Hepatocyte (in vitro differentiated cells): ENCODE measurements at places on chromosomes 4 and X. TPM values are rescaled to one million over a fixed set of nuclear protein-coding genes. Genes with fewer than 3 reads are reported as not detected.

DNA sequence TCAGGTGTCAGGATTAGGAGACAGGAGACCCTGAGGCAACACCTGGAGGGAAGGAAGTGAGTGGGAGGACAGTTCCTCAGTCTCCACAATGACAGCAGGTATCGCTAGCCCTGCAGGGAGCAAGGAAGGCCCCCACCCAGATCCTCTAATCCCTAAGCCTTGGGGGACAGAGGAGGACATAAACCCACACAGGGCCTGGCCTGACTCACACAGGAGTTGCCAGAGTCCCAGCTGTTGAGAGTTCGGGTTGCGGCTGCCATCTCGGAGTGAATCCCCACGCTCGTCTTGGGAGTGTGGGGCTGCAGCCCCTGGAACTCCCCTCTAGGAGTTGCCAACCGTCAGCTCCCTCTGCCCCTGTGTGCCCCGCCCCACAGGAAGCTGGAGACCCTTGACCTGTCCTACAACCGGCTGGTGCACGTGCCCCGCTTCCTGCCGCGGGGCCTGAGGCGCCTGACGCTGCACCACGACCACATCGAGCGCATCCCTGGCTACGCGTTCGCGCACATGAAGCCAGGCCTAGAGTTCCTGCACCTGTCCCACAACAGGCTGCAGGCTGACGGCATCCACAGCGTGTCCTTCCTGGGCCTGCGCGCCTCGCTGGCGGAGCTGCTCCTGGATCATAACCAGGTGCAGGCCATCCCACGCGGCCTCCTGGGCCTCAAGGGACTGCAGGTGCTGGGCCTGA lies 9.2 kb upstream of the BGN start:
- no peak for DNase-seq

- DNase-seq: peak; percentile 14
These were observed 57.1 kb upstream of the NKAP start for GRCh38 chrX:120000490-120001246.

DNA sequence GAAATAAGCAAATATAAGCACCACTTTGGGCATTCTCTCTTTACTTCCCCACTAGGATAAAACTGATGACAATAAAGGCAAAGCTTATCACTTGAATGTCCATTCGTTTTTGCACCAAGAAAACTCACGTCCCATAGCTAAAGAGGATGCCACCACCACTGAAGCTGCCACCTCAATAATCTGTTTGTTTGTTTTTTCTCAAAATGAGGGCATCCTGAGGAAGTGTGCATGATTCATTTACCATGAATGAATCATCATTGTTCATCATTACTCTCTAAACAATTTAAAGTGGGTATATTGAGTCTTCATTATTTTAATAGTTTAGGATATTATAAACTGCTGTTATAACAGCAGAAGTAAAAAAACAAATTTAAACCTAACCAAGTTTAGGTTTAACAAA lies 168.2 kb downstream of the DCTD start:
- no peak for DNase-seq

- no peak for DNase-seq
These were observed 393.4 kb downstream of the PABPC4L start for GRCh38 chr4:133808151-133808550.

GRCh38 chr4:7630568-7631287 lies 196.0 kb upstream of the PSAPL1 start:
- peak; percentile 46 for DNase-seq

- DNase-seq: peak; percentile 35
These were observed 15.2 kb upstream of the PACRGL start for GRCh38 chr4:20684852-20685763.

- DNase-seq: no peak
These were observed 1002.3 kb downstream of the FAM133A start for GRCh38 chrX:94676285-94676684.

GRCh38 chr4:79673377-79673776 lies 265.3 kb upstream of the GK2 start:
- DNase-seq: no peak

DNA sequence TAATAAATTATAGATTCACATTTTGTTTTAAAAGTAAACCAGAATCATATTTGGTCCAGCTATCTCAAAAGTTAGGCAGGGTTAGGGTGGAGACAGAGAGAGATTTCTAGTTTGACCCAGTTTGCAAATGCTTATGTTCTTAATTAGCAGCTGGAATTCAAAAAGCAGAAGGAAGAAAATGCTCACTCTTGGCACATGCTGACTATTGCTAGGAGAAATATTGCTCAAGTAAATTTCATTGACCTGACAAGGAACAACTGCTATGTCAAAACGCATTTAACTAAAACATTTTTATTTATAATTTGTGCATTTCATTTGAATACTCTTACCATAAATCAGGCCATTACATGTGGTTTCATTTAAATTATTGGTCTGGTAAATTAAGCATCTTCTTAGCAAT lies 131.8 kb downstream of the GLRA3 start:
- no peak for DNase-seq

- DNase-seq: no peak
These were observed 602.5 kb downstream of the KCTD8 start for GRCh38 chr4:43846111-43846587.

DNA sequence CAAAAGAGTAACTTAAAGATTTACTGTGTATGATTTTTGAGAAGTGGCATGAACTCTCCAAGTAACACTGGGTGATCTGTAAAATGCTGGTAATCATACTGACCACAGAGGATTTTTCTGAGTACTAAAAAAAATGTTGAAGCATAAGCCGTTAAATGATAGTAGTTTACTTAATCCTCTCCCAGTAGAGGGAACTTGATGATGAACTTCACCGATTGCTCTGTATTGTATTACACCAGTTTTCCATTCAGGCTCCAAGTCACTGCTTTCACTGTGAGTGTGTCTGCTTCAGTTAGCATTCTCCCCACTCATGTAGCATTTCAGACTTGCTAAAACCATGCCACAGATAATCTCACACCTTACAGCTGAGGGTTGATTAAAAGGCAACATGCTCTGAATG lies 294.1 kb downstream of the GBA3 start:
- DNase-seq: no peak

DNA sequence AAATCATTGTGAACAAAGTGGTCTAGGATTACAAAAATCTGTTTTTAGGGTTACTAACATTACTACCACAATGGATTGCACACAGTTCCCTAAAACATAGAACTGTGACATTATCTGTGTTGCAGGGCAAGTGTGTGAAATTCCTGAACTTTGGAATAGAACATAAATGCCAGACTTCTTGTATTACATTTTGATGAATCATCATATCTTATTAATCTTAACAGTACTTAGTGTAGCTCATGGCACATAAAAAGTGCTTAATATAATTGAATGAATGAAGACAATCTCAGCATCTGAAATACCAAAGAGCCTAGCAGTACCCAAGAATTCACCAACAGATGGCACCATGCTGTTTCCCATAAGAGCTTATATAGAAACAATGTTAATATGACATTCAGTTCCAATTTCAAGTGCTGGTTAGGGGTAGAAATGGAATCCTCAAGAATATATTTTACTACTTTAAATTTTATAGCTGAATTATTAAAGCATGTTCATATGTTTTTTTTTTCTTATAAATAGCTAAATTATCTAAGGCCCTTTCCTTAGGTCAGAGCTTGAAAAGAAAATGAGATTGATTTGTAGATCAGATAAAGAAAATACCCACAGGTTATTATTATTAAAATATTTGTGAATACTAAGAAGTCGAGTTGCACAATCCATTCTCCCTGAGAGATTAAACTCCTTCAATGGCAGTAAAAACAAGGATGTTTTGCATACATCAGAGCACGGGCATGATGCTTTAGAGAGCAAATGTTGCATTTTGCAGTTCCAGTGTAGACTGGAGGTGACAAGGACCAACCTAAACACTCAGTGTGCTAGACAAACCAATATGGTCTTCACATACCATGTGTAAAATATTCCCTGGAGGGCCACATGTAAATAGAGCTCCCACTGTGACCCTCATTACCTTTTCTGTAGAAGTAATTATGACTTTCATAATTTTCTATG lies 25.7 kb upstream of the SHISA3 start:
- peak; percentile 57 for DNase-seq

DNA sequence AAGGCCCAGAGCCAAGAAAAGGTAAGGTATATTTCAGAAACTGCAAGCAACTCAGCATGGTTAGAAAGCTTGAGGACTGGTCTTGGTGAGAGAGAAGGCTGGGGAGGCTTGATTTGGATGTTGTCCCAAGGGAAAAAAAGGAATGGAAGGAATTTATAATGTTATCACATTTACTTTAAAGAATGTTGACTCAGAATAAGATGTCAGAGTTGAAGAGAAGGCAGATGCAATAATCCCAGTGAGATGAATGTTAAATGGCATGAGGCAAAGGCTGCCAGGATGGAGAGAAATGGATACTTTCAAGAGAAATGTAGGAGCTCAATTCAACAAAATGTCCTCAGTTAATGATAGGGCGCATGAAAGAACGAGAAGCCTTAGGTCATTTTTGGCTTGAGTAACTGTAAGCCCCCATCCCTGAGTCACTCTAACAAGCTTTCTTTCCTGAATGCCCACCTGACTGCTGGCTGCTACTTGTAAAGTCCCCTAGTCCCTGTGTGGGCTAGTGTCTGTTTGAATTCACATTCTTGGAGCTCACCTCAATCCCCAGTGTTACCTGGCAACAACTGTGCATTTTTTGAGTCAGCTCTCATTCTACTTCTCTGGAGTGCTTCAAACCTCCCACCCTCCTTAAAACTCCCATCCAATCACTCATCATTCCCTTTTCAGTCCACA lies 103.0 kb upstream of the TAPT1 start:
- no peak for DNase-seq

DNA sequence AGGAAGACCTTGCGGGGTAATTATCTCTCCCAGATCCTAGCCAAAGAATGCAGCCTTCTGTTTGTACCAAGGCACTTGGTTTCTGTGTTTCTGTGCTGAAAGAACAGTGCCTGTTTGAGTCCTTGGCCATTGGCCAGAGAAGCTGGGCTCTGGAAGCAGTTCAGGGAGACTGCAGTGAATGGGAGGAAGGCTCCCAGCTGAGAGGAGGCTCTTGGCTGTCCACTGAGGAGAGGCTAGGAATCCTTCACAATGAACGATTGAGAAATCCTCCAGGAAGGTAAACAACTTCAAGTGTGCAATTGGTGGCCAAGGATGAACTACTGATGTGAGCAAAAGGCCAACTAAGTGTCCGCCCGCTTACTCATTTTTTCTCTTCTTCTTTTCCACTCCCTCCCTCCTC lies 61.3 kb downstream of the HS3ST1 start:
- DNase-seq: peak; percentile 50

DNA sequence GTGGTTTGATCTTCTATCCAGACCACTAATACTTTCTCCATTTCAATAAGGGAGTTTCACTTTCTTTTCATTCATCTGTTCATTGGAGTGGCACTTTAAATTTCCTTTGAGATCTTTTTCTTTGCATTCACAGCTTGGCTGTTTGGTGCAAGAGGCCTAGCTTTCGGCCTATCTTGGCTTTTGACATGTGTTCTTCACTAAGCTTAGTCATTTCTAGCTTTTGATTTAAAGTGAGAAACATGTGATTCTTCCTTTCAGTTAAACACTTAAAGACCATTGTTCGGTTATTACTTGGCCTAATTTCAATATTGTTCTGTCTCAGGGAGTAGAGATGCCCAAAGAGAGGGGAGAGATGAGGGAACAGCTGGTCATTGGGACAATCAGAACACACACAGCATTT lies 24.3 kb downstream of the CXCL13 start:
- DNase-seq: no peak

DNA sequence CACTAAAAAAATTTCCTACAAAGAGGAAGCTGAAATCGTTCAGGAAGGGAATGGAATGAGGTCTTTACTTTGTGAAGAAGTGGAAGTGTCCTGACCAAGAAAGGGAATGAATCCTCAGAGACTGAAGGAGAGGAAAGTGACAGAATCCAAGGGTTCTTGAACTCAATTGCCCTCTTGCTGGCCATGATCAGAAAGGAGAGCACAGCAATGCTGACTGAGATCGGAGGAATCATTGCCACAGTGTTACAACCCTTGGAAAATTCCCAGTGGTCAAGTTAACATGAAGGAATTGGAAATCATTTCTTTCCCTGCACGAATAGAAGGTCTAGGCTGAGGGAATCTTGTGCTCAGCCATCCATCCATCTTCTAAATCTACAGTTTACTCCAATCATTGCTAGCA lies 190.0 kb upstream of the NEIL3 start:
- no peak for DNase-seq

DNA sequence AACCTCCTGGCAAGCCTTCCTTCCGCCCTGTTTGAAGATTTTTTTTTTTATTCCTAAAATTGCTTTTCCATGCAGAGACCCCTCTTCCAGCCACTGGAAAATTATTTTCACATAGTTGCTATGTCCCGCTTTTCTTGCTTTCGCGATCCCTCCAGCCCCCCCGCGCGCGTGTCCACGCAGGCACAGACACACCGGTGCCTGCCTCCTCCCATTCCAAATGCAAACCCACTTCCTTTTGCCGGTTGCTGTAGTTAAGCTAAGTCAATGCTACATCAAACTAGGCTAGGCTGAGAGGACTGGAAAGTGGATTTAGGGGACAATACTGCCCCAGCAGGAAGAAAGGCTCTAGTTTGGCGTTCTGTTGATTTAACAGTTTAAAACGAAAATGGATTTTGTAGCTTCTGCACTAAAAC lies 111.0 kb downstream of the DHX15 start:
- peak; percentile 57 for DNase-seq

DNA sequence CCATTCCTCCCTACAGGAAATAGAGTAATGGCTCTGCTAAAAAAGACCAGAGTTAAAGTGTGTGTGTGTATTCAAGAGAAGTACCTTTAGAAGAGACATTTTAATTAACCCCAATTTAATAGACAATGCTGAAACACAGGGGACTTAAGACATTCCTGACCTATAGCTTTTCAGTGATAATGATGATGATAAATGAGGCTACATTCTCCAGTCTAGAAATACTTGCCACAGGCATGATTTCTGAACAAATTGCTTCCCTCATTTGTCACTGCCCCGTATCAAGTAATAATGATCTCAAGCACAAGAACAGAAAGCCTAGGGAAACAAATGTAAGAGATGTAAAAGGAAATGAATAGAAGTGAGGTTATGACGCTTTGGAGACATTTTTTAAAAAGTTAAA lies 117.1 kb downstream of the UNC5C start:
- DNase-seq: no peak

- no peak for DNase-seq
These were observed 10.9 kb upstream of the MXD4 start for GRCh38 chr4:2272828-2273120.

DNA sequence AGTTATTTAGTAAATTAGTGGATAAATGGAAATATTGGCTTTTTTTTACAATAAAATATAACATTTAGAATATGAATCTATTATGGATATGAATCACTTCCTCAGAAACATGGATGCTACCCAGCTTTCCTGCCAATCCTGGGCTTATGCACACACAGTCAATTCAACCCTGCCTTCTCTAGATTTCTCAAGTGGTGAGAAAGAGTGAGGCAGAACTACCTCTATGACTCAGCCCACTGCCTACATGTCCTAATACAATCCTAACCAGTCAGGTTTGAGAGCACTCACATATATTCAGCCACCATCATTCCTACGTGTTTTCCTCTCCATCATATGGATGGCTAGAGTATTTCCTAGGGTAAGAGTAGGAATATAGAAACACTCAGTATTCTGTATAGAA lies 91.1 kb upstream of the ANKRD50 start:
- no peak for DNase-seq

GRCh38 chr4:128454881-128455280 lies 167.3 kb upstream of the PGRMC2 start:
- no peak for DNase-seq

GRCh38 chrX:123959281-123960063 lies 2.0 kb upstream of the STAG2 start:
- peak; percentile 27 for DNase-seq

Gene NUDT6
- total RNA-seq: 5.3 and 11.0 TPM in 2 replicates

Gene PPID
- 41.2 and 48.2 TPM in 2 replicates for total RNA-seq

Gene NLRP2B
- not detected in 2 replicates for total RNA-seq

Gene SH3BP2
- total RNA-seq: 15.0 and 25.7 TPM in 2 replicates

Gene SORBS2
- 52.1 and 56.5 TPM in 2 replicates for total RNA-seq
